ENCODE measurements at places on chromosomes 12 and 14. TPM values are rescaled to one million over a fixed set of nuclear protein-coding genes. Genes with fewer than 3 reads are reported as not detected.

DNA sequence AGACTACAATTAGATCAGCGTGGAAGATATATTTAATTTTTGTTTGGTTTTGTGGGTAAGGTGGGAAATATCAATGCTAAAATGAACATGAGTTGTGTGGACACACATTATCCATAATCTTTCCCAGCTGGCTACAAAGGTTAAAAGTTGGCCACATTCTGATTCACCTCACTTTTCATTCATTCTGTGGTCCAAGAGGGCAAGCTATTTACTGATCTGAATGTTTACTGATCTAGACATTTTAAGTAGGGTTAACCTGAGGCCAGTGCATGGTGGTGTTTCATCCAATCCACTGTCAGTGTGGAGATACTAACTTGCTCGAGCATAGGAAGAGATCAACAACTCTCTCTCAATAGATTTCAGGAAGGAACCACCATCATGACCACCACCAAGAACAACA, 71.6 kb downstream of the DCAF5 start:
- no peak for DNase-seq

DNA sequence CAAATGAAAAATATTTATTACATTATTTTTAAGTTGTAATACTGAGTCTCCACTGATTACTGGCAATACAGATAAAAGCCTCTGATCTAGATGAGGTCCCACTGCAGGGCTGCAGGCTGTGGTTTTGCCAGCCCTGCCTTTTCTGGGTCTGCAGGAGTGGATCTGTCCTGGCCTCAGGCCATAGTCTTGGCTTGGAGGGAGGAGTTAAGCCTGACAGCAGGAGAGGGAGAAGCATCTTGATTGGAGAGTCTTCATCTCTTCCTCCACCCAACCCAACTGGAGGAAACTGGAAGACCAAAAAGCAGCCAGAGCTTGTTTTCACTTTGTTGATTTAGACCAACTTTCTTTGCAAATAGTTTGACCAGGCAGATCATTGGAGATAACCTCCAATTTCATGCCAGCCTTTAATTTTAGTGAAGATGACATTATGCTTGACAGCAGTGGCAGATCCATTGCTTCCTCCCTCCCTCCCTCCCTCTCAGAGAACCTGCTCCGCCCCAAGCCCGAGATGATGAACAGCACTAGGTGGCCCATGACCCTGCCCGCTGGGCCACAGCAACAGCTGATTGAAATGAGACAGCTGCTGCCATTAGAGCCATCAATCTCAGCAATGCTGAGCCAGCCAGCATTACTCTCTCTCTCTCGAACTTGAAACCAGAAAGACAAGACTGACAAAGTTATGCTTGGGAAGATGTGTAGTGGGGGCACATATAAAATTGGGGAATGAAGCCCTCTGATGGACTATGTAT, 222.4 kb downstream of the GLT1D1 start:
- no peak for DNase-seq

GRCh38 chr14:103250874-103251273, 83.2 kb upstream of the EIF5 start:
- DNase-seq, result no peak

The PAH gene
- not detected for total RNA-seq

The SRRM4 gene
- total RNA-seq, result 0.59 TPM

DNA sequence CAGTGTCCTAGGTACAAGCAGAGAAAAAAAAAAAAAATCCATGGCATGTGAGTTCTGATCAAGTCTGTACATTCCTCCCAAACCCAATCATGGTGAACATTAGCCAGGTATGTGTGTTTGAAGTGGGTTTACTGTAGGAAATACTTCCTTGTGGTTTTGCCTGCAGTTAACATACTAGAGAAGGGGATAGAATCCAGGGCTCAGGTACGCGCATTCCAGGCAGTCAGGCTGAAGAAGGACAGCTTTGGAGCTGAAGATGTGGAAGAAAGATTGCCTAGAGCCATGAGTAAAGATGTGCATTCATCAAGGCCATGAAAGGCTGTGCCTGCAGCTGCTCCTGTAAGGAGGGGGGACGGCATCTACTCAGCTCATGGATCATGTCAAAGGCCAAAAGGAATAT, 88.2 kb upstream of the NTF3 start:
- no peak for DNase-seq
